Amygdala (tissue), 56 donors: ENCODE measurements at places on chromosomes 11 and 22.

- no peak for DNase-seq
Measured at GRCh38 chr11:116736763-116737162, 36.0 kb downstream of the BUD13 start.

DNA sequence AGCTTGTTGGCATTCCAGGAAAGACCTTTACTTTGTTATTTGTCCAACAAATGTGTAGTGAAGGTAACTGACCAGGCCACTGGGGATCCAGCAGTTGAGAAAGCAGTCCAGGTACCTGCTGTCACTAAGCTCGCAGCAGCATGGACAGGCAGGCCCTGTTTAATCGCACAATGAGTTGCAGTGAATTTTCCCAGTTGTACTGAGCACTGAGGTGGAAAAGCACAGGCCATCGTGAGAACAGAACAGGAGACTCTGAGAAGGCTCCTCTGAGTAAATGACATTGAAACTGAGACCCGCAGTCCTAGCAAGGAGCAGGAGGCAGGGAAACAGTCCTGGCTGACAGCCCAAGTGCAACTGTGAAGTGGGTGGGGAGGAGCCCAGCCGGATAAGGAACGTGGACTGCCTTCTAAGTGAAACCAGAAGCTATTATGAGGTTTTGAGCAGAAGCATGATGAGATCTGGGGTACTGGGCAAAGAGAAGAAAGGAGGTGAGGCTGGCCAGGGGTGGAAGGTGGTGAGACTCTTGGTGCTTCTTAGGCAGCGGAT lies 39.8 kb upstream of the CDON start:
- DNase-seq, result no peak

- no peak for DNase-seq
Measured at GRCh38 chr11:87659807-87660206, 515.4 kb downstream of the RAB38 start.

DNA sequence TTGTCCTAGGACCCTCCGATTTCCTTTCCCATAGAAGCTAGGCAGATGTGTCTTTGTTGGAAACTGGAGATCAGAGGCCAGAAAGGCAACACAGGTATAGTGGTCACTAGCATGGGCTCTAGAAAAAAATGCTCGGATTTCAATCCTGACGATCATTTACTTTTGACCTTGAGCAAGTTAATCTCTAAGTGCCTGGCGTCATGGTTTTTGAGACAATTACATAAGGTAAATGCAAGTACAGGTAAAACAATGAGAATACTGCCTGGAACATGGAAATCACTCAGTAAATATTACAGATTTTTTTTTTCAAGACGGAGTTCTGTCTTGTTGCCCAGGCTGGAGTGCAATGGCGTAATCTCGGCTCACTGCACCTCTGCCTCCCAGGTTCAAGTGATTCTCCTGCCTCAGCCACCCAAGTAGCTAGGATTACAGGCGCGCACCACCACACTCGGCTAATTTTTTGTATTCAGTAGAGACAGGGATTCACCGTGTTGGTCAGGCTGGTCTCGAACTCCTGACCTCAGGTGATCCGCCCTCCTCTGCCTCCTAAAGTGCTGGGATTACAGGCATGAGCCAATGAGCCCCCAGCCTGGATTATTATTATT lies 1.1 kb upstream of the DENND5A start:
- no peak for DNase-seq

DNA sequence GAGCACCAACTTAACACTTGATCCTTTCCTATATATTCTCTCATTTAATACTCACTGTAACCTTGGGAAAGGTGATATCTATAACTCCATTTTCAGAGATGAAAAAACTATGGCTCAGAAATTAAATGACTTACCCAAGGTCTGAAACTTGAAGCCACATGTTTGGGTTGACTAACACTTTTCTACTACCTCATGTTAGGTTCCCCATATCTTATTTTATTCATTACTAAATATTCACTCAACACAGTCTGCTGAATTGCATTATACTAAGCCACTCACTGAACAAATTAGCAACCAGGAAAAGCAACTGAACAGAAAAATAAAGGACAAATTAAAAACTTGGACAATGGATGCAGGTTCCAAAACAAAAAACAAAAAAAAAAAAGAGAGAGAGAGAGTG lies 59.9 kb downstream of the FAM168A start:
- no peak for DNase-seq

DNA sequence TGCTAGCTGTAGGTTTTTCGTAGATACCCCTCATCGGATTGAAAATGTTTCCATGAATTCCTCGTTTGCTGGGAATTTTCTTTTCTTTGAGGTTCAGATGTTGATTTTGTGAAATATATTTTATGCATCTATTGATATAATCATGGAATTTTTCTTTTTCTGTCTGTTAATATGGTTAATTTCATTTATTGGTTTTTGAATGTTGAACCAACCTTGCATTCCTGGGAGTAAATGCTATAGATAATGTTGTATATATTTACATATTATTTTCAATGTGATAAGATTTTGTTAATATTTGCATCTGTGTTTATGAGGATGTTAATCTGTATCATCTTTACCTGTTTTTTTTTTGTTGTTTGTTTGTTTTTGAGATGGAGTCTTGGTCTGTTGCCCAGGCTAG lies 10.6 kb upstream of the NDUFA6 start:
- no peak for DNase-seq

- DNase-seq, result no peak
Measured at GRCh38 chr11:5737670-5738392, 1.6 kb downstream of the OR56B1 start.

GRCh38 chr11:47340980-47341775 lies 11.3 kb downstream of the MYBPC3 start:
- no peak for DNase-seq

DNA sequence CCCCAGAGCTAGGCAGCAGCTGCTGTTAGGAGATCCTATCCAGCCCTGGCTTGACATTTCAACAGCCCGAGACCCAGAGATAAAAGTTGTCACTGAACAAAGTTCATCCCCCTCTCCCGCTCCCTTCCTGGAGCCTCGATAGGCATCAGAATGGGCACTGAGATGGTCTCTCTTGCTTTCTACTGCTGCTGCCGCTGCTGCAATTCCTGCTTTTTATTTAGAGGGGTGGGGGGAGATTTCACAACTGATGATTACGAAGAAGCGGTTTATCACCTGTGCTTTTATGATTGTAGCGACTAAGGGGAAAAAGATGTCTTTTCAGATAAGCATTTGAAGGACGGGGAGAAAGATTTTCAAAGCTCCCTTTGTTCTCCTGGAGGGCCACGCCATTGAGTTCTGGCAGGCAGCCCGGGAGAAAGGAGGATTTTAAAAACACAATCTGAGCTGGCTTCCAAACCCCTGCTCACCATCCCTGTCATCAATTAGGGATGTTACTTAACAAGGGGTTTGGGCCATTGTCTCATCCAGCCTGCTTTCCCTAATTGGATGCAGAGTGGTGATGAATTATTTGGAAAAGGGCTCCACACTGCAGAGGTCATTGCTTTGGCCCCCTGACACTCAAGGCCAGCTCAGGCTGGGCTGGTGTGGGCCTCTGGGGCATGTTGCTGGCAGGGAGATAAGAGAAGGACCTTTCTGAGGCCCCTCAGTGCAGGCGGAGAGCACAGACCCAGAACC lies 344.7 kb downstream of the BUD13 start:
- no peak for DNase-seq

- no peak for DNase-seq
Measured at GRCh38 chr22:19109198-19110063, 12.8 kb downstream of the DGCR2 start.

DNA sequence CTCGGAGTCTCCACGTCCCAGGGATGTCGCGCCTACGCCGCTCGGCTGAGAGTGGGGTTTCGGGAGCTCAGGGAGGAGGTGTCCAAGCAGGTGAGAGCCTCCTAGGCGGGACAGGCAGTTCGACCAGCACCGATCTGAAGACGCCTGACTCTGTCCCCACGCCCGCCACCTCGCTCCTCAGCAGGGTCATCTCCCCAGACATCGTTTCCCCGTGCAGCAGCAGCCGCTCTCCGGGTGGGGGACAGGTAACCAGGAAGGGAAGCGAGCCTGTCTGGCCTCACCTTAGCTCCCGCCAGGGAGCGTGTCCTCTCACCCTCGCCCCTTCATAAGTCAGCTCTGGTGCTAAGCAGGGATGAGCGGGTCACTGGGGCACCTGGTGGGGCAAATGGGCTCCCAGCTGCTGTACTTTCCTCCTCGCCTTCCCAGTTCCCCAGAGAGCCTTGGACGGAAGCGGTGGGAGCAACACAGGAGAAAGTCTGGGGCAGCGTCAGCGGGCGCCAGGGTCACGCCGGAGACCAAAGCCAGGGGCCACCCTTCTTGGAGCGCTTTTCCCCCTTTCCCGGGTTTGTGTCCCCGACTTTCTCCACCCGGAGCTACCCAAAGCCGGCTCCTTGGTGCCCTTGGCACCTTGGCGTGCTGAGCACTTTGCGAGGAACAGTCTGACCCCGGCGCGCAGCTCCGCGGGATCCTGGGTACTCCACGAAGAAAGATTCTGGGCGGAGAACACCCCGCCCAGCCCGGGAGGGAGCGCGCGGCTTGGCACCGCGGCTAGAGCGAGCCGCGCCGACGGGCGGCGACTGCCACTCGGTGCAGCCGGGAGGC lies 1.6 kb downstream of the SPON1 start:
- DNase-seq, result no peak

DNA sequence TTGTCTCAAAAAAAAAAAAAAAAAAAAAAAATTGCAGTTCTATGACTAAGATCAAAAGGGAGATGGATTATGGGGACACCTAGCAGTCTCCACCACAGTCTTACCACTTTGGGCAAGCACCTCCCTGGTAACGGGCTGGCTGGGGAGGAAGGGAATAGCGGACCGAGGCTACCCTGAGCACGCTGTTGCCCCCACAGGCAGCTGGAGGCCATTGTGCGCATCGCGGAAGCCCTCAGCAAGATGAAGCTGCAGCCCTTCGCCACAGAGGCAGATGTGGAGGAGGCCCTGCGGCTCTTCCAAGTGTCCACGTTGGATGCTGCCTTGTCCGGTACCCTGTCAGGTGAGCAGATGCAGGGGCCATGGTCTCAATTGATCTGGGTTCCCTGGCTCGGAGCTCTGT lies 21.2 kb downstream of the MCM5 start:
- DNase-seq, result no peak

- no peak for DNase-seq
Measured at GRCh38 chr11:102470251-102470650, 17.7 kb upstream of the TMEM123 start.

- no peak for DNase-seq
Measured at GRCh38 chr11:45048313-45048841, 97.7 kb upstream of the TP53I11 start.

GRCh38 chr11:45100339-45100738 lies 46.1 kb upstream of the PRDM11 start:
- no peak for DNase-seq

DNA sequence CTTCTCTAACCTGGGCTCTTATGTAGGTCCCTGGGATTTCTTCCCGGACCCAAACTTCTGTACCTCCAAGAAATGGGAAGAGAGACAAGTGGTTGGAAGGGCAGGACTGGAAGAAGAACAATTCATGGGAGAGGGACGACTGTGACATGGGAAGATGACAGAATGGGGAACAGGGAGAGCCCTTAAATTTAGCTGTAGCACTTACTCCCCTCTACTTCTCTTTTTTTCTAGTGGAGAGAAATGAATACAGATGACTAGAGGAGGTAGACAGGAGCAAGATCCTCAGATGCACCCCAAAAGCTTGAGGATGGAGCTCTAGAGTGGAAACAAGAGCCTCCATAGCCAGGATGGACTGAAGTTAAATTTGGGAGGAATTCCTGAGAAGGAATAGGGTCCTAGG lies 2.3 kb downstream of the RHOG start:
- DNase-seq, result no peak

- no peak for DNase-seq
Measured at GRCh38 chr11:79173615-79174014, 267.2 kb downstream of the TENM4 start.

- DNase-seq, result no peak
Measured at GRCh38 chr11:105367129-105367528, 227.6 kb upstream of the CARD18 start.

DNA sequence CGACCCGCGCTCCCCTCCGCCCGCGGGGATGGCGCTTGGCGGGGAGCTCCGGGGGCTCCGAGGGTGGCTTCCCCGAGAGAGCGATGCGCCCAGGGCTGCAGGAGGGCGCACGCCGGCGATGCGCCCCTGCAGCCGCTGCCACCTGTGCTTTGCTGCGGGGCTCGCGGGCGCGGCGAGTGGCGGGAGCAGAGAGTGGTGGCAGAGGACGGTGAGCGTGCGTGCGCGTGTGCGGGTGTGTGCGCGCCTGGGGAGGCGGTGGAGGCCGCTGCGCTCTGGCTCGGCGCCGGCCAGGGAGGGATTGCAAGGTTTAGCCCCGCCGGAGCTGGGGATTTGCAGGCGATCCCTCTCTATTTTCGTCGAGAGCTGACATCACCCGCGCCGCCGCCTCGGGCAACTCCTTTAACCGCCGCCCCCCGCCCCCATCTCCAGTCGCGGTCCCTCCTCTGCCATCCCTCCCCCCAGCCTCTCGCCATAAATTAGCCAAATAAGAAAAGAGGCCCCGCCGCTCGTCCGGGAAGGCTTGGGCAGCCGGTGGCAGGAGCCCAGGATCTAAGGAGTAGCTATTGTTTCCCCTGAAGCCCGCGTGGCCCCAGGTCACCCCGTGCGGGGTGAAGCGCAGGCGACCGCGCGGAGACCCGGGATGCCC lies at the start of gene SLC1A2:
Gene SLC1A2 (minus strand): TSS at position 375 of the 646 bp plus-strand sequence. CDS start 592 bp downstream, outside the sequence.
- DNase-seq, result peak; percentile 50

GRCh38 chr11:57639321-57640067 lies 10.2 kb downstream of the YPEL4 start:
- no peak for DNase-seq

- no peak for DNase-seq
Measured at GRCh38 chr22:27327981-27328721, 473.4 kb downstream of the MN1 start.

- DNase-seq, result no peak
Measured at GRCh38 chr11:95155385-95155784, 65.7 kb downstream of the ENDOD1 start.

DNA sequence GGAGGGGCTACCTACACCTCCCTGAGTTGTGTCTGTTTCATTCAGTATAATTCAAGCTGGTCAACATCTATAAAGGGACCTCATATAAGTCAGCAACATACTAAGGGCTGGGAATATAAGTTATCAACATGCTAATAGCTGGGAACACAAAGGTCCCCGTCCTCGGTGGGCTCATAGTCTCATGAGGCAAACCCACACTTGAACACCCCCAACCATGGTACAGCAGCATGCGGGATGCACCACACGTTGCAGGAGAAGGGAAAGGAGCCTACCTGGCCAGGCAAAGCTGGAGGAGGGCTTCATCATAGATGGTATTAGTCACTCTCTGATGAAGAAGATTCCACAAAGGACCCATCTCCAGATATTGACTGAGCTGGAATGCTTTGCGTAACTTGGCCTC lies 561.8 kb upstream of the B3GAT1 start:
- no peak for DNase-seq
